HCT116 (cell line): ENCODE measurements at places on chromosomes 1 and 21. TPM values are rescaled to one million over a fixed set of nuclear protein-coding genes. Genes with fewer than 3 reads are reported as not detected.

GRCh38 chr1:61981870-61982660 is 212.6 kb upstream of the L1TD1 start:
- no peak for DNase-seq

GRCh38 chr1:31382379-31382989 is 9.6 kb upstream of the FABP3 start:
- DNase-seq: no peak

- no peak for DNase-seq
Observed at GRCh38 chr1:19562847-19563246, 77.5 kb upstream of the CAPZB start.

DNA sequence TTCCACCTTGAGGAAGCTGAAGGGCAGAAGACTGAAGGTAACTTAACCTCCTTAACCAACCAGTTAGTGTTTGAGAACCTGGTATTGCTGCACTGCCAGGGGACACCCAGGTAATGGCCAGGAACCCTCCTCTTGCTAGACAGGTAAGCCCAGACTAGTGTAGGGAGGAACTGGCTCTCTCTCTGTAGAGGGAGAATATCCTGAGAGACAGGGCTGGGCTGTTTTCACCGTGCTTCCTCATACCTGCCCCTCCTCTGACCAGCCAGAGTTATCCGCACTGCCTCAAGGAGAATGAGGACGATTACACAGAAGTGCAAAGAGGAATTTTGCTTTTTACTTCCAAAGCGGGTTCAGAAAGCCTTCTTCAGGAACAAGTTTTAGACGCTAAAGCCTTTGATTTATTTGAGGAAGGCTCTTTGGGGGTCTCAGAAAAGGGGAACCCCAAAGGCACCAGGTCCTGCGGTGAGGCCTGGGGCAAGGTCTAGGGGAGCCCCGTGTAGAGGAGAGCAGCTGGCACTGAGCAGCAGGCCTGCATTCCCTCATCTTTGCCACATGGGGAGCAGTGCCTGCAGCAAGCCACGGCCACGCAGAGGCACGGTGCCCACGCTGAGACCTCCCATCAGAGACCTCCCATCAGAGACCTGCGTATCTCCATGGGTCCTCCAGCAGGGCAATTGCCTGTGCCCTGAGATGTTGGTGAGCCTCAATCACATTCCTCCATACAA is 13.5 kb downstream of the GNG4 start:
- DNase-seq: no peak

GRCh38 chr1:14516974-14517840 is 81.3 kb upstream of the KAZN start:
- DNase-seq: no peak

- no peak for DNase-seq
Observed at GRCh38 chr1:17027403-17027802, 15.7 kb upstream of the ATP13A2 start.

DNA sequence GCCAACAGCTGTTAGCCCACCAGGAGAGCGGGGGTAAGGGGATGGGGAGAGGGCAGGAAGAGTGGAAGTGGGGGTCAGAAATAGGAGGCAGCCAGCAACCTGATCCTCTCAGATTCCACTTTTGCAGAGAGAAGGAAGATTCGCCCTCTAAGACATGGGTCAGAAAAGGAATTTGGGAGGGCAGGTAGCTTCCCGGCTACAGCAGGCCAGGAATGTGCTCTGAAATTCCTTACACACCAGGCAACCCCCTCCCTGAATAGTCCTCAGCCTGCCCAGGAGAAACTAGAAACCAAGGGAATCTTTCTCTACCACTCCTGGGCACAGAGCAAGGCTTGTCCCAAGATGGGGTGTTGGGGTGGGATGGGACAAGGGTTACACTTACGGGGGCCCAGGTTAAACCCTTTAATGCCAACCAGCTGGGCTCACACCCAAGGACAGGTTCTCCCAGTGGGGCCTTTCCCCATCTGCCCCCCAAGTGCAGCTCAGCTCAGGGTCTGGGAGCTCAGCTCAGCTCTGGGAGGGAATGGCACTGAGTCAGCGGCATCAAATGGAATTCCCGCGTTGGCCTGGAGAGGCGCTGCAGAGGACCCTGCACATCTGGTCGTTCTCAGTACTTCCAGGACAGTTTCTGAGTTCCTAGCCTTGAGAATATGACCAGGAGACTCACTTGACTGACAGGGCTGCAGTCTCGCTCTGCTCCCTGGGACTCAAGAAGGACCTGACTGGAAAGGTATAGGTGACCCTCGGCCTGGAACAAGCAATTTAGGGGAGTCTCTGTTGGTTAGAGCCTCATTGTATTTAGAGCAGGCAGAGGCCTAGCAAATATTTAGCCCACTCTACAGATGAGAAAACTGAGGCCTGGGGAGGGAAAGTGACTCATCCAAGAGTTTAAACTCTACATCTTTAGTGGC is 761 bp downstream of the TNNT2 start:
- DNase-seq: peak; percentile 59

- DNase-seq: no peak
Observed at GRCh38 chr1:78237364-78237916, 191.7 kb downstream of the GIPC2 start.

DNA sequence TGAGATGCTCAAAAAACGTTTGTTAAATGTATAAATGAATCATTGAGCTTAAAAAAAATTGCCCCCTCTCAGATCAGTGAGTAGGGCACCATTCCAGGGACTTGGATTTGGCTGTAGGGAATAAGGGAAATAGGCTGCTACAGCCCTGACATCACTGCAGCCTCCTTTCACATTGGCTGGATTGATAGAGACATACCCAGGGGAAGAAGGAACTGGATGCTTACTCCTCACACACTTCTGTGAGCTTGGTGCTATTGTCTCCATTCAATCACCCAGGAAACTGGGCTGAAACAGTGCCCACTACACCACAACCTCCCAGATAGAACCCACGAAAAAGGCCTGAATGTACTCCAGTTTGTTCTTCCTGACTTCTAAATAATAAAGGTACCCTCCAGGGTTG is 87.2 kb downstream of the TGFBR3 start:
- no peak for DNase-seq

DNA sequence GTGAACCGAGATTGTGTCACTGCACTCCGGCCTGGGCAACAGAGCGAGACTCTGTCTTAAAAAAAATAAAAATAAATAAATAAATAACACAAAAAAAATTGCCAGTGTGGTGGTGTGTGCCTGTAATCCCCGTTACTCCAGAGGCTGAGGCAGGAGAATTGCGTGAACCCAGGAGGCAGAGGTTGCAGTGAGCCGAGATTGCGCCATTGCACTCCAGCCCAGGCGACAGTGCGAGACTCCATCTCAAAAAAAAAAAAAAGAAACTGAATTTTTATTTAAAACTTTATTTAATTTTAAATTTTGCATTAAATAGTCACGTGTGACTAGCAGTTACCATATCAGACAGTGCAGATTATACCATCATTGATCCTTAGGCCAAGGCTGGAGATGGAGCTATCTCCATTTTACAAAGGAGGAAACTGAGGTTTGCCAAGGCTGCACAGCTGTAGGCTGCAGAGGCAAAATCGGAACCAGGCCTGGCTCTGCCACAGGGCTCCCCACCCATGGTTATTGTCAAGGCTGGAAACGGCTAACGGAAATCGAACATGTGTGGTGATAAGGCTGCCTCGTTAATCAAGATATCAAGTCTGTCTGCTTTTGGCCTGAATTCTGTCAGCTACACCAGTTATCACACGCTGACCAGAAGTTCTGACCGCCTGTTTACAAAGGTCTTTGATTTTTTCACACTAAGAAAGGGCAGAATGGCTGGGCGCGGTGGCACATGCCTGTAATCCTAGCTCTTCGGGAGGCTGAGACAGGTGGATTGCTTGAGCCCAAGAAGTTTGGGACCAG is 20.5 kb downstream of the HSPG2 start:
- DNase-seq: no peak

DNA sequence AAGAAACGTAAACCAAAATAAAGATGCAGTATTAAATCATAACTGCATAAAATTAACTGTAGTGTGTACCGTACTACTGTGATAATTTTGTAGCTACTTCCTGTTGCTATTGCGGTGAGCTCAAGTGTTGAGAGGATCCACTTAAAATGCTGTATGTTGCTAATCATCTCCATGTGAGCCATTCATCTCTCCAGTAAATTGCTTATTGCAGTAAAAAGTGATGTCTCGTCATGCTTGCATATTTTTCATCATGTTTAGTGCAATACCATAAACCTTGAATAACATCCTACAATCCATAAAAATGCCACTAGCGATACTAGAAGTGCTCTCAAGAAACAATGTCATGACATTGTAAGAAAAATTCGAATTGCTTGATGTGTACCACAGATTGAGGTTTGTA is 66.3 kb downstream of the RAVER2 start:
- DNase-seq: no peak

GRCh38 chr1:47774986-47775834 is 222.0 kb downstream of the TRABD2B start:
- DNase-seq: no peak

DNA sequence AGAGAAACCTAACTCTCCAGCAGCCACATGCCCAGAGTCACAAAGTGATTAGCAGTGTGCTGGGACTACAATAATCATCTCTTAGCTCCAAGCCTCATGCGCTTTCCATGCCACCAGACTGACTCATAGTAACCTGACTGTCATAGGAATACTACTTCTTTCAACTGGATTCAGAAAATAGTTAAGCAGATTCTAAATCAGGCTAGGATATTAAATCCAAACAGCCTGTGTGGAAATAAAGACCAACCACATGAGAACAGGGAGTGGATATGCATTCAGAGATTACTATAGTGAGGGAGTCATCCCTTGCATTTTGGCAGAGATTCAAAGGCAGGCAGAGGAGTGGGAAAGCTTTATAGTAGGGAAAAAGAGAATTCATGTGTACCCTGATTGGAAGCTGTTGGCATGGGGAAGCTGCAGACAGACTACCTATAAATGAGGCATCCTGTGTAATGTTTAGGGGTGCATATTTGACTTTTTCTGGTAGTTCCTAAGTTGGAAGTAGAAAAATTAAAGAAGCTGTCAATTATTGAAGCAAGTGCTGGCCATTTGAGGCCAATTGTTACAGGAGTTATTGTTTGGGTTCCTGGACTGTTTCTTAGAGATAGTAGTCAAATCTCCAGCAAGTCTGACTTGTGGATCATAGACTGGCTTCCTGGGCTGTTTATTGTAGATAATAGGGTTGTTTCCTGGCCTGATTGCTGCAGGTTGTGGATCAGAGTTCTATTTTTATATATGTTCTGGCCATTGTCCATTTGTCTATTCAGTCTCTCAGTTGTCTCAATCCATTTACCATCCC is 31.7 kb upstream of the DNAH14 start:
- DNase-seq: no peak

GRCh38 chr21:16492892-16493291 is 763.1 kb downstream of the USP25 start:
- DNase-seq: no peak

DNA sequence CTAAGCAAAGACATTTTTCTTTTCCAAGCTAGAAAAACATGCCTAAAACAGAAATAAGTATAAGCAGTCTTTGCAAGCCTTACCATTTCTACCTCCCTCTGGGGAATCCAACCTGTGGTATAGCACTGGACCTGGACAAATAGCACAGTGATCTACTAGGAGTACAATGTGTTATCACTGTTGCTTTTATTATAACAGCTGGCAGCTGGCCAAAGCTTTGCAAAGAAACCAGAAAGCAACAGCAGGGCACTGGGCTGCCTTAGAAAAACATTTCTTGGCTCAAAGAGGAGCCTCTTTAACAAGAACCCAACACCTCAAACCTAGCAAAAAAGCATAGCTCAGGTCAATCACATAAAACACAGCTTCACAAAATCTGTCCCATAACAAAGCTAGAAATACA is 294.5 kb upstream of the GREM2 start:
- DNase-seq: no peak

DNA sequence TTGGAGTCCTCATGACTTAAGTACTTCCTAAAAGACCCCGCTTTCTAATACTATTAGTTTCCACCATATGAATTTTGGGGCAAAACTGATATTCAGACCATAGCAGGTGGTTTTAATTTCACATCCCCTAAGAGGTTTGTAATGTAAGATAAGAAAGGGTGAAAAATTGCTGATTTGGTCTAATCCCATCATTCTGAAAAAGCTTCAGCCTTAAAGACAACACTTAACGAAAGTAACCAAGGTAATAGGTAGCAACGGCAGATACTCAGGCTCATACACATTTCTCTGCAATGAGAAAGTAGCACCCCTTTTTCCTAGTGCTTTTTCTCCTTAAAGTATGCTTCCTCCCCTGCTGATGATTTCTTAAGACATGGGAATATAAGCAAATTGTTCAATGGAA is 376.9 kb upstream of the LYPLAL1 start:
- DNase-seq: no peak

GRCh38 chr1:116572771-116573430 is 2.1 kb upstream of the CD58 start:
- DNase-seq: no peak

GRCh38 chr1:166174108-166174507 is 7.3 kb upstream of the FAM78B start:
- DNase-seq: no peak

DNA sequence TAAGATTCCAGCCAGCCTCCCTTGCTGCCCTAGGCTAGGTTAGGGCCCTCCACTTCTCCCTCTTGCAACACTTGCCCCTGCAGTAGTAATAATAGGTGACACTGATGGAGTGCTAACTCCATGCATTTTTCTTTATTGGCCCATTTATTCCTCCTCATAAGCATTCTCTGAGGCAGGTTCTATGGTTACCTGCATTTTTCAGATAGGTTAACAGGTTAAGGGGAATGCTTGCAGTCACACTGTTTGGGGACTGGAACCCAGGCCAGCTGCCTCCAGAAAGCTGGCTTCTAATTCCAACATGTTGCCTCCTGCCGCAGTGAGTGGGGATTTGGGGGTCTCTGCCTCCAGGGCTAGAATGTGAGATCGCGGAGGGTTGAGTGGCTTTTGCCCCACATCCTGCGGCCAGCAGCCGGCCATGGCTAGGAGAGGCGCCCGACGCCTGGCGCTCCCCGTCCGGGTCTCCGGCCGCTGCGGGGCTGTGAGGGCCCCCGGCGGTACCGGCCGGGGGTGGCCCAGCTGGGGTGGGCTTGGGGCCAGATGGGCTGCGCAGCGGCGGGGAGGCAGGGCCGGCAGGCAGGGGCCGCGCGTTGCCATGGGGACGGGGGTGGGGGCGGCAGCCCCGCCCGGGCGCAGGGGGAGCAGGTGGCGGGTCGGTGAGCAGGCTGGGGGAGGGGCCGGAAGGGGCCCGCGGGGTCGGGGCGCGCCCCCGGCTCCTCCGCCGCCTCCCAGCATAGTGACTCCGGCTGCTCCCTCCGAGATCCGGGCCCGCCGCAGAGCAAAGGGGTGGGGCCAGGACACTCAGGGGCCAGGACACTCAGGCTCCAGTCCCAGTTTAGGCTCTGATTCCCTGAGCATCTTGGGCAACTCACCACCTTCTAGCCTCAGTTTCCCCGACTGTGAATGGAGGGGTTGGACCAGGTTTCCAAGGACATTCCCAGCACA is 68.4 kb upstream of the SSBP3 start:
- no peak for DNase-seq

Gene PRAMEF4
- not detected for total RNA-seq

Gene FCRL6
- total RNA-seq: not detected

Gene S100A7
- not detected for total RNA-seq

Gene ELF3
- 200 TPM for total RNA-seq

Gene CDCA8
- 51.7 TPM for total RNA-seq

Gene HES2
- 8.4 TPM for total RNA-seq

Gene TNFSF18
- 1.6 TPM for total RNA-seq

Gene TNFRSF25
- total RNA-seq: 27.5 TPM

Gene HSD3B1
- not detected for total RNA-seq

Gene SLC1A7
- total RNA-seq: not detected

Gene CELA3A
- total RNA-seq: 9.0 TPM

Gene CFHR5
- total RNA-seq: not detected
